Hematopoietic multipotent progenitor cell treated with erythropoietin and hydrocortisone succinate and interleukin-3 and kit ligand, for 4 days (in vitro differentiated cells): ENCODE measurements at places on chromosomes 4 and X.

DNA sequence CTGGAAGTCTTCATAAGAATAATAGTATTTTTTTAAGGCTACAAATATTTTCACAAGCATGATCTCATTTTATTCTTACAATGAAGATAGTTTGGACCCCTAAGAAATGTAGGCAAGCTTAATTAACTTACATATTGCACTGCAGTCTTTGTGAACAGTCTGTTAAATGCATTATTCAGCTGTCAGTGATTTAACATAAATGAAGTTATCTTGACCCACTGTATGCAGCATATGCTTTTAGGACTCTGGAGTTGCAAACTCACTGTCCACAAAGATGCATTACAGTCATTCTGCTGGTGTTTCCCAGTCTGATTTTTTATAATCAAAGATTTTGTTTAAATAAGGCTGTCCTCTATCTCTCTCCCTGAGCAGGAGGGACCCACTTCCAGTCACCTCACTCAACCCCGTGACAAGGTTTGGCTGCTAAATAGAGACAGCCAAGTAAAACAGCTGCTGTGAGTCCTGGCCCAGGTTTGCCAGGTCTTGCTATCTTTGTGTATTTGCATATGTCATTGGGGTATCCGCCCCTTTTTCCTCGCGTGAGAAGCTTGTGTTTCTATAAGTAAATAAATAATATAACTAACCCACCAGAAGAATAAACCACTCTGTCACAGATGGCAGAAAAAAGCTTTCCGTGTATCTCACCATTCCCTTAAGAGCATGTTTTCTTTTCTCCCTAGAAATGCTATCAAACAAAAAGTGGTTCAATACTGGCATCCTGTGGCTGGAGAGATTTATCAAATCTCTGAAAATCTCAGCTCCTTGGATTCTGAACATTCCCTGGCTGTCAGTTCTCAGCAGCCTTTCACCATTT lies 67.0 kb downstream of the SLC7A11 start:
- DNase-seq = no peak

DNA sequence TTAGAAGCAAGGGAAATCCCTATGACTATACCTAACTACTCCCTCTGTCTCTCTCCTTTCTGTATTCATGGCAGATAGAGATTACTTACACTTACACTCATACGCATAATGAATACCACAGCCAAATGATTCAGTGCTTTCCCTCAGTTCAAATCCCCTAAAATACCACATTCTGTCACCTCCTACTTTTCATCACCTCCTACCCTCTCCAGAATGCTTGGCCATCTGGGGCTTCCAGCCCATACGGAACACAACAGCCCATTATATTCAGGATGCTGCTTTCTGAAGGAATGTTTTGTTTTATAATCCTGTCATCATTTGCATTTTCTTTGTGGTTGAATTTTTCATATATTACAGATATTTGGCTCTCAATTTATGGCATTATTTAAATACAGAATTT lies 361.6 kb downstream of the GRIA2 start:
- DNase-seq = no peak

- no peak for DNase-seq
Observed at GRCh38 chrX:24268786-24269185, 45.1 kb downstream of the SUPT20HL2 start.

DNA sequence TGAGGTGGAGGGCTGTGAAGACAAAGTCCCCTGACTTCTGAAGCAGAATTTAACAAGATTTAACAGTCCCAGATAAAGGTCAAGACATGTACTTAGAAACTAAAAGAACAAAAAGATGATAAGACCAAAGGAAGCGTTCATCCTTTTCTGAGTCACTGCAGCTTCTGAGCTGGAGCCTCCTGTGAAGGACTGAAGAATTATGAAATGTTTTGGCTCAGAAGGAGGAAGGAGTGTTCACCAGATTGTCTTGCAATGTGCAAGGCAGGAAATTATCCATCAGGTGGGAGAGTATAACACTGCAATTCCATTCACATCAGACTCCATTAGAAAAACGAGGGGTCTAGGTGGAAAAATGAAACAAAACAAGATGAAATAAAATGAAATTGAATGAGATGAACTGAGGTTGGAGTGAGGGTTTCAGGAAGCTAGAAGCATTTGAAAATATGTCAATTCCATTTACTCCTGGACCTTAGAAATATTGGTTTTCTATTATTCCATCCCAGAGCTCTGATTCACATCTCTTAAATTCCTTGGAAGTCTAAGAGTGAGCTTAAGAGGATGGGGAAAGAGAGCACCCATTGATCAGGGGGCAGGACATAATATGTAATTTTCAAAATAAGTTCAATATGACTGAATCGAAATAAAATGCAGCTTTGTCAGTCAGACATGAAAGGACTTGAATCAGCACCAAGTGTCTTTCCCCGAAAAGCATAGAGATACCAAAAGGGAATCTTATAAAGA lies 186.1 kb upstream of the LNX1 start:
- DNase-seq = peak; percentile 13

DNA sequence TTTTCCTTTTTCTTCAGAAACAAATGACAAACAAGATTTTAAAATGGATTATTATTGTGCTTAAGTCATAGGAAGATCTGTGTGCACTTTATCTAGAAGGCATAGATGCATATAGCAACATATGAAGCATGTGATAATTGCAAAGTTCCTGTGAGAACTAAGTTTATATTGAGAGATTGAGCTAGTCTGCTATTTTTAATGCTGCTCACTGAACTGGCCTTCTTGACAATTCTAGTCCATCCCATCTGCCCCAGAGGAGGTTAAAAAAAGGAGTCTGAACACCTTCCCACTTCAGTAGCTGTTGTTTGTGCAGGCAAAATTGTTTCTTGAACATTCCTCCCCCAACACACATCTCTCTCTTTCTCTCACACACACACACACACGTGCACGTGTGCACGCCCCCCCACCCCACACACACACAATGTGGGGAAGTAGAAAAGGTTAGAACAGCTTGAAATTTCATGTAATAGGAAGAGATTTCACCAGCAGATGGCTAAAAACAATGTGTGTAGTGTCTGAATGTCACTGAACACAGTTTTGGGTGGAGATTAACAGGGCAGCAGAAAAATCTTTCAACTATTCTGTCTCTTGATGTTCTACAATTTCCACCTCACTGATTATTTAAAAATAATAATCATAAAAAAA lies 108.0 kb downstream of the GPM6A start:
- DNase-seq = no peak

DNA sequence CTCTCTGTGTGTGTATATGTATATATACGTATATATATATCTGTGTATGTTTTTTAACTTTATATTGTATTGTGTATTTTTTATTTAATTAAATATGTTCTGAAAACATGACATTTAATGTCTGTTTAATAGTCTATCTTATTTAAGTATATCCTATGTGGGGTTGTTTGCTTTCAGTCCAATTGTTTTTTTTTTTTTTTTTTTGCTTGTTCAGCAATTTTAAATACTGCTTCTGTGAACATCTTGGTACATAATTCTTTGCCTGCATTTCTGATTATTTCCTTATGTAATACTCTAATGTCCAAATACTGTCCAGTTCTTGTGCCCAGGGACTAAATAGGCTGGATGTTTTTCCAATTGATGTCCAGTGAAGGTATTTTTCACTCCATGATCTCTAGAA lies 45.1 kb upstream of the MAD2L1 start:
- no peak for DNase-seq

DNA sequence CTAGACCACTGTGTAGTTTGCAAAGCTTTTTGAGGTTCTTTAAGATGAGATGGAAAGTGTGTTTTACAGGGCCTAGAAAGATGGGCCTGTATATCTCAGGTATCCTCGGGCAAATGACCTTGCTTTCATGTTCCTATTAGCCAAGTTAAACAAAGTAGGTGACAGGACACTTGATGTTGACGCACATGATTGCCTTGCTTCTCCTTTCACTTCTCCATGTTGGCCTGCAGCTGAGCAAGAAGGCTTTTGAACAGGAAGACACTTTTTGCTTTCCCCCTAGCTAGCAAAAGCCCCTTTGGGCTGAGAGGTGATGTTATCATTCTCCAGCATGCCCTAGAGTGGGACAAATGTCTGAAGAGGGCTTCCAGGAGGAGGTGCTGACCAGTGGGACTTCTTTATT lies 202.1 kb downstream of the GPC3 start:
- no peak for DNase-seq

DNA sequence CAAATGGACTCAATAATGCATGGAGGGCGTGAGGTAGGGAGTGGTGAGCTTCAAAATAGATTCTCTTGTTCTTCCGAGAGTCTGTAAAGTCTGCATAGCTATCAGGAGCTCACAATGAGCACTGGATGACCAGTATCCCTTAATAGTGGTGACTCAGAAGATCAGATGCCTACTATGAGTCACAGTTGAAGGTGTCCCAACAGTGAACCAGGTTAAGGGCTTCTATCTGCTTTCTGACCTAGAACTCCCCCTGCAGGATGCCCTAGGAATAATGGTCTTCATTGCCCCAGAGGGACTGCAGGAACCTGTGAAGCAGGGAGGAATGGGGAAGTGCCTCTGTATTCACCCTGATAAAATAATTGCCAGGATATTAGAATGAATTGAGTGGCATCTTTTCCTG lies 22.1 kb downstream of the DGKK start:
- DNase-seq = peak; percentile 50

GRCh38 chr4:7387925-7388324 lies 46.8 kb downstream of the PSAPL1 start:
- DNase-seq = no peak

- no peak for DNase-seq
Observed at GRCh38 chr4:23759066-23759465, 130.8 kb downstream of the PPARGC1A start.

DNA sequence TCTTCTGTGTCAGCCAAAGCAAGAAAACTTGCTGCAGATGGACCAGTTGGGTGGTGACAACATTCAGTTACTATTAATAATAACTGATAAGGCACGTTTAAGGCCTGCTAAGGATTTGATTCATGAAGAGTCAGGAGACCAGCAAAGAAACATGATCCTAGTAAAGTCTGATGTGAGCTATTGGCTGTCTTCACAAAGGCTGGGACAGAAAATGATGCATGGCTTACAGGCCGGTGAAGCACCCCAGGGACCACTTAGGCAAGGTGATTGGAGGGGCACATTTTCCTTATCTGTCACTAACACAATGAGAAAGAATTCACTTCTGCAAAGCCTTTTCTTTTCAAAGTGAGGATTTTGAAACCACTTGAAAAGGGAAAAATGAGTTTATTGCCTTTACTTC lies 65.4 kb upstream of the TRPC3 start:
- no peak for DNase-seq

- no peak for DNase-seq
Observed at GRCh38 chr4:173991316-173991715, 292.2 kb downstream of the FBXO8 start.

- DNase-seq = no peak
Observed at GRCh38 chr4:8725845-8726244, 133.3 kb downstream of the CPZ start.

DNA sequence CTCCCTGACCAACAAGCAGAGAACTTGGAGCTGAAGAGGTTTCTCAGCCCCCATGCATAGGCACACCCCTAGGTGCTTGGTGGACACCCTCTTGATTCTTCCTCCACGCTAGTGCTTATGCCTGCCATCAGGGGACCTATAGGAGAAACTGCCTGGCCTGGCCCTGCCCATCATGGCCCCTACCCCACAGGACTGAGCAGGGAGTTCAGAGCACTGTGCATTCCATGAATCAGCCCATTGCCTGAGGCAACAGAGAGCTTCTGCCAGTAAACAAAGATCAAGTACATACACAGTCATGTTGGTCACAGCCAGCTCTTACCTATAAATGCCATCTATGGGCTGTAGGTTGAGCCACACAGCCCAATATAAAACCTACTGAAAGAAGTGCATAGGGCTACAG lies 99.1 kb upstream of the EDNRA start:
- DNase-seq = no peak

- DNase-seq = peak; percentile 82
Observed at GRCh38 chr4:184416913-184417734, 57.2 kb downstream of the IRF2 start.

DNA sequence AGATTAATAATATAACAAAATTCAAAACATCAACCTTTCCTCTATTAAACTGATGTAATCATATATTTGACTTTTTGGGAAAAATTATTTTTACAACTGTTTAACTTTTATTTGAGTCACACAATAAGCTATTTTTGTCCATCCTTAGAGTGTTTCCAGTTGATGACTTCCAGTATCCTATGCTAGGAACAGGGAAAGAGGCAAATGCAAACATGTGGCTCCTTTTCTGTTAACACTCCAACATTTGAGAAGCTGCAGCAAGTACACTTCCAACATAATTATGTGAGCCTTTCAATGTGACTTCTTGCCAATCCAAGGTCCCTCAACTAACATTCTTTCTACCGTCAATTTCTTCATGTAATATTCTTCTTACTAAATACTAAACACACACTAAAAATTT lies 117.7 kb downstream of the PPA2 start:
- DNase-seq = no peak

GRCh38 chr4:113635739-113636437 lies 125.7 kb downstream of the CAMK2D start:
- no peak for DNase-seq

GRCh38 chr4:98711526-98711925 lies 53.1 kb upstream of the TSPAN5 start:
- no peak for DNase-seq

- no peak for DNase-seq
Observed at GRCh38 chr4:34814266-34814665, 1430.0 kb downstream of the ARAP2 start.

GRCh38 chr4:169744601-169745000 lies 13.1 kb downstream of the HPF1 start:
- DNase-seq = no peak
